ENCODE measurements at places on chromosomes 5 and 9.

DNA sequence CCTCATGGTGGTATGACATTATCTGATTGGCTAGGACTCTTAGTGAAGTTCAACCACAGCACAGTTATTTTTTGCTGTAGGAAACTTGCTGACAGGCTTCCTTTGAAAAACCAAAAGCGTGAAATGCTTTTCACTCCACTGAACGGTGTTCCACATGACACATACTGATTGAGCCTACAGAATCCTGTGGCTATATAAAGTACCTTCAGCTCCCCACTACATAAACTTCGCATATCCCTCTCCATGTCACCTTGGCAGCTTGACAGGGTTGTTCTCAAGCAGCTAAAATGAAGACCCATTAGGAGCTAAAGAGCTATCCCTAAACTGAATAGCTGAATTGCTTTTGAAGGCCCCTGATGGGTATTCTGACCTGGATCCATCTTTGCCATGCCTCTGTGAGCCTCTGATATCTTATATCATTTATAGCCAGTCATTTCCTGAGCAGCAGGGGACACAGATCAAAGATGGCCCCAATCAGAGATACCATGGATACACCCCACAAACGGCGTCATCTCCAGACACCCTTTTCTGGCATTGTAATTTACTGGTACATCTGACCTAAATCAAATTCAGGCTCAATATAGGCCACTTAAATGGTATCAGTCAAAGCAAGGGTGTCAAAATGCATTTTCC is 91.5 kb downstream of the APBA1 start:
- no peak for DNase-seq

- DNase-seq, result no peak
Observed at GRCh38 chr5:154449786-154450185, 4.0 kb downstream of the SAP30L start.

DNA sequence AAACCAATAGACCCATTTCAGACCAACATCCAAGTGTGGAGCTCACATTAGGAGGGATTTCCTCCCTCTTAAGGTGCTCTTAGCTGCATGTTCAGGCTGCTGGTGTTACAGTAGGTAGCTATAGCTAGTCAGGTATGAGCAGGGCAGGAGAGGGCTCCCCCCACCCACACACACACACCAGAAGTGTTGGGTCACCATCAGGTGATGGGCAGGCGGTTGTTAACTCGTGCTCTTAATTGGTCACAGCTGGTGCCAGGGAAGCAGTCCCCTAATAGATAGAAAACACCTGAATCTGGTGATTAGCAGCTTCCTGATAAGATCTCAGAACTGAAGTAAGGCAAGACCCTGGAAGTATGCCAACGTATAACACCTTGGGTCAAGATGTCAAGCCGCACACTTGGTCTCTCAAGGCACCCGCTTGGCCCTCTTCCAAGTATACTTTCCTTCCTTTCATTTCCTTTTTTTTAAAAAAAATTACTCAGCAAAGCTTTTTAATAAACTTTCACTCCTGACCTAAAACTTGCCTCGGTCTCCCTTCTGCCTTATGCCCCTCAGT is 532.4 kb downstream of the DNAH5 start:
- no peak for DNase-seq

DNA sequence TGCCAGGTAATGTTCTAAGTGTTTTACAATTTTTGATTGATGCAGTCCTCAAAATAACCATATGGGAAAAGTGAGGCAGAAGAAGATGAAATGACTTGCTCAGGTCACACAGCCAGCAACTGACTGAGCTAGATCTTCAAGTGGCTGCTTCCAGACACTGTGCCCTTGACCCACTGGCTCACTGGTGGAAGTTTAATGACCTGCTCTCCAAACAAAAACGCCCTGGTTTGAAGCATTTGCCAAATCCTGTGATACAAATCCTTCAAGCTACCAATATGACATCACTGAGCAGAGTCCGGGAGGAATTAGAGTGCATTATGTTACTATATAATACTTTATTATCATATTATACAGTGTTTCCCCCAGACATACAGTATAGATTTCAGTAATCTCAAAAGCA is 459.4 kb downstream of the GADD45G start:
- no peak for DNase-seq

DNA sequence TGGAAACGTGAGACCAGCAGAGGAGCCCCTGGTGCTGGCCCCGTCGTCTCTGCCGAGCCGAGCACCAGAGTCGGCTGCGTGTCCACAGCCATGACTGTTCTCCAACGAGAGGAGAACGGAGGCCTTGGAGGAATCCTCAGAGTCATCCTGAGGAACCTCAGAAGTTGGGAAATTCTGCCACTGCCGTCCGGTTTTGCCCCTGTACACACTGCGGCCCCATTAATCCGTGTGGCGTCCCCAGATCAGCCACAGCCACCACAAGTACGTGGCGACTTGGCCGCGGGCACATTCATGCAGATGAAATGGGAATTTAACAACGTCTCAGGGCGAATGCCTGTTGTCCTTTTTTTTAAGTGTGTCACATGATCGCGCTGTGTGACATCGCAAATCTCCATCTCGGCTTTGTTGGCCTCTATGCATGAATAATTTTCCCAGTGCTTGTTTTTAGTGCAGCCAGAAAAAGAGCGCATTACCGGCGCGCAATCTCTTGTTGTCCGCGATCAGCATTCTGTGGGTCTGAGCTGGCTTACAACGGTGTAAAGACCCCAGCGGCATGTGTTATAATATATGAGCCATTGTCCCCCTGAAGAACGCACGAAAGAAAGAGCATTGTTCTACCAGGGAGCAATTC is 323.0 kb upstream of the IRX4 start:
- DNase-seq, result no peak

DNA sequence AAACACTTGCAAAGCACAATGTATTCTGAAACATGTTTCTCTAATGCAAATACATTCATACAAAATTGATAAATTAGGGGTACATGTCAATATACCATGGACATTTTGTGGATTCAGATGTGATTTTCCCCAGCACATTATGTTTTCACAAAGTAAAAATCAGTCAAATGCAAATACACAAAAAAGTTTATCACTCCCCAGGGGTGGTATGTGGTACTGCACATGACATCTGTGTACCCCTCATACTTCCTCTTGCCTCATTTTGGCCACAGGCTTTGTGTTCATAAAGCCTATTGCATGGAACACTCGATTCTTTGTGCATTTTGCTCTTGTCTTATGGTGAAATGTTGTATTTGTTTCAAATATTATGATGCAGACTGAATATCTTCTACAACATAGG is 116.8 kb upstream of the PDE4D start:
- no peak for DNase-seq

DNA sequence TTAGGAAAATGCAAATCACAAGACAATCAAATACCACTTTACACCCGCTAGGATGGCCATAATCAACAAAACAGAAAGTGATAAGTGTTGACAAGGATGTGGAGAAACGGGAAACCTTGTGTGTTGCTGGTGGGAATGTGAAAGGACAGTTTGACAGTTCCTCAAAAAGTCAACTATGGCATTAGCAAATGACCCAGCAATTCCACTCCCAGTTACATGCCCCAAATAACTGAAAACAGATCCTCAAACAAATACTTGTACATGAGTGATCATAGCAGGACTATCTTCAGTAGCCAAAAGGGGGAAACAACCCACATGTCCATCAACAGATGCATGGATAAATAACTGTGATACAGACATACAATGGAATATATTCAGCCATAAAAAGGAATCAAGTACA is 21.2 kb downstream of the RASGEF1C start:
- no peak for DNase-seq

DNA sequence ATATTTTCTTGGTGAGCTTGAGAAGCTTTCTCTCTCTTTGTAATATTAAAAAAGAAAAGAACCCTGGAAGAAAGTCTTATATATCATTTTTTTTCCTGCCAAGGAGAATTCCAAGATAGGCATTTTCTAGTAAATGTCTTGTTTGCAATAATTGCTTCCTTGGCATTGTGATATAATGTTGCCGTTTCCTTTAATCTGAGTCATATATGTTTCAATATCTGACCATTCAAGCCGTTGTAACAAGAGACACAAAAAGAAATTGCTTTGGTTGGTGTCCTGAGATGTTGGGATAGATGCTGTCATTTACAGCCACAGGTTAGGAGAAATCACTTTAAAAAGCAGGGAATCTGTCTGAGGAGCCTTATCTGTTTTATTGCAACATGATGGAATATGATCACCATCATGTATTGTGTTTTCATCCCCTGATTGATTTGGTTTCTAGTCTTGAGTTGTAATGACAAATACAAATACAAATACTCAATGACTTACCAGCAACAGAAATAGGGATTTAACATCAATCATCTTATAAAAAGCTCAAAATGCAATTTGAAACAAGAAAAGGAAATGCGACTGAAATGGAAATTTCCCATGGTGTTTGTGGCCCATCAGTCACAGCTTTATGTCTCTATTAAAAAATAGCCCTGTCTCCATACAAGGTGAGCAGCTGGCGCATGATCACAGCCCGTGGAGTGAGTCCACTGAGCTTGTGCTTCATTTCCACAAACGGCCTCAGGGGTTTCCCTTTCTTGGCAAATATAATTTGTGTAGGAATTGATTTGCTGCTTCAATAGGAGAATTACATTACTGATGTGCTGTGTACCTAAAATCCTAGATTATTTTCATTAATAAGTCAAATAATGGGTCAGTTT is 250.1 kb upstream of the TRPC7 start:
- no peak for DNase-seq

DNA sequence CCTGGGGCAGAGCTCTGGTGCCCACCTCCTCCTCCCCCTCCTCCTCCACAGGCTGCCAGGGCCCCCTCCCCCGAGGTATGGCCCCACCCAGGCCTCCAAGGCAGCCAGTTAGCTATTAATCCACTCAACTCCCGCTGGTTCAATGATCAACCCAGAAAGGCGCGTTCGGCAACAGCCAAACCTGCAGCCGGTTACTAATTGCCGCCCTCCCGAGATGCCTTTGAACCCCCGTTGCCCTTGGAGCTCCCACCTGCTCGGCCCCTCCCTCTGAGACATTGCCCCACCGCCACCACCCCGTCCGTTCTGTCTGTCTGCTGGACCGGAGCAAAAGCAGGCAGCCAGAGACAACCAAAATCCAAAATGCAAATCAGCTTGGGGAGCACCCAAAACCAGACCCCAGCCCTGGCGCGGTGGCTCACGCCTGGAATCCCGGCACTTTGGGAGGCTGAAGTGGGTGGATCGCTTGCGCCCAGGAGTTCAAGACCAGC is 25.8 kb downstream of the NOTCH1 start:
- no peak for DNase-seq

DNA sequence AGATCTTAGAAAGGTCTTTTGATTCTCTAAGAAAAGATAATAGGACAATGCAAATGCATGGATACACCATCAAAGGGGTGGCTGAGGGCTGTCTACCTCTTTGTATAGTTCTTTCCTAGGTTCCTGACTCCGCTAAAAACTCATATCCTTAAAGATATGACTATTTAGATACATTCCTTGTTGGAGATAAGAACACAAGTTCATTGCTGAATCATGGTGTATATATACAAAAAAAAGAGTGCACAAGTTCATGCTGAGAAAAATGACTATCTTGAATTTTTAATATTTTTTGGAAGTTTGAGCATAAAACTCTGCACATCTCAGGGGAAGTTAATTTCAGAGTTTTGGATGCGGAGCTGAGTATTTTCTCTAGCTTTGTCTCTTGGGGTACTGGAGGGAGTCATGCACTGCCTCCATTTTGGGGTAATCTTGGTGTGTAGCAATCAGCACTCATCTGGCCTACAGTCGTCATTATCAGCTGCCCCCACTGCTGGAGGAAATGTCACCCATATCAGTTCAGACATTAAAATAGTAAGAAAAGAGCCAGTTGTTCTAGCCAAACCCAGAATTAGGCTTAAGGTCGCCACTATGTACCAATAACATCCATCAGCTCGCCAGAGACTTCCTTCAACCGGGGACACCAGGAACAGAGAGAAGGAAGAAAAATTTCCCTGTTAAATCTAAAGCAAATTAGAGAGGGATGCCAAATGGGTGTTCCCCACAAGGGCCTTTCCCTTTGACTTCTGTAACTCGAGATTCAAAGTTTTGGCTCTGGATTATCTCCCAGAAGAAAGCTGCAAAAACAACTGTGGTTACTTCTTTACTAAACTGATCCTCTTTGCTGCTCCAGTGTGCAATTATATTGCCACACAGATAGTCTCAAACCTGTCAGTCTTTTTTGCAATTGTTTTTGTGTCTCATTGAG is 49.0 kb downstream of the PTTG1 start:
- no peak for DNase-seq
